ENCODE measurements at places on chromosomes 3 and 15. TPM values are rescaled to one million over a fixed set of nuclear protein-coding genes. Genes with fewer than 3 reads are reported as not detected.

IGF2BP2 gene
- 19.8 TPM for total RNA-seq

CIB2 gene
- 12.4 TPM for total RNA-seq

SLC28A1 gene
- total RNA-seq, result not detected

EMC7 gene
- total RNA-seq, result 57.3 TPM

- peak overlapping the region; percentile 83 for H3K4me3 ChIP-seq
- no peaks in the 10 kb centered on the region for H3K36me3 ChIP-seq
- peaks cover 3% of the 10 kb centered on the region for H3K4me1 ChIP-seq
- no peak overlapping the region for H3K27ac ChIP-seq
- no peak for DNase-seq
Observed at GRCh38 chr3:66036586-66037148, 2.1 kb downstream of the MAGI1 start.

GRCh38 chr15:29889542-29890329 lies 67.5 kb upstream of the TJP1 start:
- DNase-seq, result no peak
- H3K36me3 ChIP-seq, result no peaks in the 10 kb centered on the region
- no peak overlapping the region for H3K4me3 ChIP-seq
- no peaks in the 10 kb centered on the region for H3K4me1 ChIP-seq
- no peaks in the 10 kb centered on the region for H3K27me3 ChIP-seq

DNA sequence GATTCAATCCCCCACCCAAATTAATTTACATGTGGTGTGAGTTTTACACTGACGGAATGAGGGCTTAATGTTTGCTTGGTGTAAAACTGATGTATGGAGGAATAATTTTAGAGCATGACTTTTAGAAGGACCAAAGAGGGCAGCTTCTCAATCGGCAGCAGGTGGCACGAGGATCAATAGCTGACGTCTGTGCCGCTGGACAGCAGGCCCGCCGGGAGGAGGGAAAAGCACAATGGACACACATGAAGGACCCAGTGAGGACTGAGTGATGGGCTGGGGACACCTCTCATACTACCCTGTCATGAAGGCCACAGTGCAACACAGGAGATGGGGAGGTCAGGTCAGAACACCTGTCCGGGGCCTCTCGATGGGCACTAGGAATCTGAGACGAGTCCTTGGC lies 61.4 kb upstream of the NSMCE3 start:
- no peak overlapping the region for H3K27ac ChIP-seq
- H3K27me3 ChIP-seq, result no peaks in the 10 kb centered on the region
- H3K36me3 ChIP-seq, result no peaks in the 10 kb centered on the region
- H3K4me3 ChIP-seq, result no peak overlapping the region
- no peak for DNase-seq
- H3K4me1 ChIP-seq, result no peaks in the 10 kb centered on the region

GRCh38 chr3:242602-243355 lies 46.2 kb downstream of the CHL1 start:
- no peaks in the 10 kb centered on the region for H3K27me3 ChIP-seq
- peaks cover 4% of the 10 kb centered on the region for H3K4me1 ChIP-seq
- no peaks in the 10 kb centered on the region for H3K36me3 ChIP-seq
- DNase-seq, result no peak
- no peak overlapping the region for H3K4me3 ChIP-seq
- H3K27ac ChIP-seq, result no peak overlapping the region

GRCh38 chr3:7518026-7518425 lies 657.1 kb downstream of the GRM7 start:
- no peaks in the 10 kb centered on the region for H3K36me3 ChIP-seq
- no peak overlapping the region for H3K4me3 ChIP-seq
- no peak for DNase-seq
- no peak overlapping the region for H3K27ac ChIP-seq
- H3K4me1 ChIP-seq, result no peaks in the 10 kb centered on the region
- no peaks in the 10 kb centered on the region for H3K27me3 ChIP-seq

DNA sequence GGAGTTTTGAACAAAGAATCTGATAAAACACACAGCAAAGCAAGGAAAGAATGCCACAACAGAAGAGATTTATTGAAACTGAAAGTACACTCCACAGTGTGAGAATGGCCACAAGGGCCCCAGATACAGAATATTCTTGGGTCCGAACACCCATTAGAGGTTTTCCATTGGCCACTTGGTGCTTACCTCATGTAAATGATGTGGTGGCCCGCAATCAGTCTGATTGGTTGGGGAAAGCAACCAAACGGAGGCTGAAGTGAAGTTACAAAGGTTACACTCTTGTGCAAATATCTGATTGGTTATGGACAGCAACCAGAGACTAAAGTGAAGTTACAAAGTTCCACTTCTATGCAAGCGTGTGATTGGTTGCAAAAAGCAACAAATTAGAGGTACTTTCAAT lies 20.4 kb downstream of the NSUN3 start:
- no peaks in the 10 kb centered on the region for H3K27me3 ChIP-seq
- no peaks in the 10 kb centered on the region for H3K4me1 ChIP-seq
- no peaks in the 10 kb centered on the region for H3K36me3 ChIP-seq
- DNase-seq, result no peak
- H3K27ac ChIP-seq, result no peak overlapping the region

GRCh38 chr3:140088513-140088912 lies 153.5 kb downstream of the CLSTN2 start:
- DNase-seq, result no peak
- no peak overlapping the region for H3K27ac ChIP-seq
- no peaks in the 10 kb centered on the region for H3K36me3 ChIP-seq
- no peak overlapping the region for H3K4me3 ChIP-seq
- peaks cover 1% of the 10 kb centered on the region for H3K4me1 ChIP-seq
- H3K27me3 ChIP-seq, result no peaks in the 10 kb centered on the region
